ENCODE measurements at places on chromosomes 7 and 10.
A peak's percentile ranks its signal among the peaks of the same experiment; 100 is the strongest.

- no peak for DNase-seq
These were observed 73.9 kb upstream of the PTN start for GRCh38 chr7:137417464-137417863.

DNA sequence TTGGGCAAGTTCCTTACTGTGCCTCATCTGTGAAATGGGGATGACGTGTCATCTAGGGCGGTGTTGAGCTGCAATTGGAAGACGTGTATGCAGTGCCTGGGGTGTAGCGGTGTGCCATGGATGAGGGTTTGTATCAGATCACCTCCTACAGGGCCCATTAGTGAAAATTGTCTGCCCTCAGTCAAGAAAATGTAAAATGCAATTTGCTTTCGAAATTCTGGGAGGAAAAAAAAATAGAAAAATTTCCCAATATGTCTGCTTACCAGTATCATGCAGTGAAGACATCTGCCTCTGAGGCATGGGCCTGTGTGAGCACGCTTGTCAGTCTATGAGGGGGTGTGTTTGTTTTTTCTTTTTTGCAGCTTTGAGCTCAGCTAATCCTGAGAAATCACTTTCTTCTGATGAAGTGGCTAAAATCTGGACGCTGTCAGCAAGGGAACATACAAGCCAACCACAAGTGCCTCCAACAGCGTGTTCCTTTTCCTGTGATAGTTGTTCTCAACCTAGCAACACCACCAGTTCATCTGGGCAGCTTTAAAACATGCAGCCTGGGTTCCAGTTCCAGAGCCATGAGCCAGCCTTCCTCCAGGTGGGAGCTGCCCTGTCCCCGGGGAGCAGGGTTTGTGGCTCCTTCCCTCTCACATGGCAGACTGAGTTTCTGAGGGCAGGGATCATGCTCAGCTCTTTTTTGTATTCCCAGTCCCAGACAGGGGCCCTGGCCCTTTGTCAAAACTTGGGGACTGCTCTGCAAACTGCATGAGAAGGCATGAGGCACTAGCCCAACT, 10.3 kb downstream of the FAM241B start:
- DNase-seq = no peak

GRCh38 chr7:118312051-118312450, 87.5 kb downstream of the ANKRD7 start:
- DNase-seq = no peak

- no peak for DNase-seq
These were observed 131.1 kb downstream of the MAPK8 start for GRCh38 chr10:48437546-48437945.

- no peak for DNase-seq
These were observed 152.0 kb downstream of the SLC16A9 start for GRCh38 chr10:59557642-59558041.

DNA sequence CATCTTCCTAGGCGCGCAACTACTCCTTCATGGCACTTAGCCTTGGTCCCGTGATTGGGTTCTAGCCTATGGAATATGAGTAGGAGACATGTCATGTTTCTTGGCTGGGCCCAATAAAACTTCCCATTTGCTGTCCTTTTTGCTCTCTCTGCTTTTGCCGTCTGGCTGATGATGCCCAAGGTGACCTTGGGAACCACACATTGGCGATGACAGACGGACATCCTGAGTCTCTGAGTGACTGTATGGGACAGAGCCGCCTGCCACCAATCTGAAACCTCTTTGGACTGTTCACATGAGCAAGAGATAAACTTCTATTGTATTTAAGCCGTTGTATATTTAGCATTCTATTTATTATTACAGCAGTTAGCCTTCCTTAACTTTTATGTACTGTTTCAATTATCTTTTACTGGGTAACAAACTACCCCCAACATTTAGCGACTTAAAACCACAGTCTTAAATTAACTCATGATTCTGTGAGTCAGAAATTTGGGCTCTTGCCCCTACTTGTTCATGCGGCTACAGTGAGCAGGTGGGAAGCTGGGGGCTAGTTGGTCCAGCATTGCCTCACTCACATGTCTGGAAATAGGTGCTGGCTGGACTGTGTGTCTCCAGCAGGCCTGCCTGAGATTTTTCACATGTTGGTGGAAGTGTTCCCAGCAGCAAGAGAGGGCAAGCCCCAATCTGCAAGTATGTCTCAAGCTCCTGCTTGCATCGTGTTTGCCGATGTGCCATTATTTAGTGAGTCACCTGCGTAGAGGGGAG, 71.7 kb downstream of the NOD1 start:
- DNase-seq = no peak

DNA sequence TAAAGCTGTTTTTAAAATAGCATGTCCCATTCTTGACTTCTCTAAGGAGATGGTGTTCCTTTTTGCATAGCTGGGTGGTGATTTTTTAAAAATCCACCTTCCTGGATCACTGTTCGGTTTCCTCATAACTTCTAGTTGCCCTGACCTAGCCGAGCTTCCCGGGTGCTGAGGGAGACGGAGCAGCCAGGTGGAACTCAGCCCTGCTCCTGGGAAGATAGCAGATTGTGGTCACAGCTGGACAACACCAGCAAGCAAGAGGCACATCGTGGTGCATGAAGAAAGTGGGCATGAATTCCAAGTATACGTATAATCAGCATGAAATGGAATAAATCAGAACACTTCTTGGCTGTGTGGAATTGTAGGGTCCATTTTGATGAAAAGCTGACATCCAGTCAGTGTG, 73.5 kb upstream of the RSU1 start:
- no peak for DNase-seq

GRCh38 chr7:118844748-118845147, 620.2 kb downstream of the ANKRD7 start:
- DNase-seq = no peak

DNA sequence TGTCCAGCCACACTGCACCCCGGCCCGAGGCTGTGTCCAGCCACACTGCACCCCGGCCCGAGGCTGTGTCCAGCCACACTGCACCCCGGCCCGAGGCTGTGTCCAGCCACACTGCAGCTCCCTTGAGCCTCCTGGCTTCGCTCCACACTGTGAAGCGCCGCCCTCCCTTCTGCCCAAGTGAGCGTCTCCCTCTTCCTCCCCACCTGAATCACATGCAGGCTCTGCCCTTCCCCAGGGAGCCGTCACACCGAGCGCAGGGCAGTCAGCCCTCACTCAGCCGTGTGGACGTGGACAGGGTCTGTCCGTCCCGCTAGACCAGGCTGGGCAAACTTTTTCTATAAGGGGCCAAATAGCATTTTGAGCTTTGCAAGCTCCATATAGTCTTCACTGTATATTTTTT, 27.6 kb downstream of the CFAP46 start:
- DNase-seq = no peak

DNA sequence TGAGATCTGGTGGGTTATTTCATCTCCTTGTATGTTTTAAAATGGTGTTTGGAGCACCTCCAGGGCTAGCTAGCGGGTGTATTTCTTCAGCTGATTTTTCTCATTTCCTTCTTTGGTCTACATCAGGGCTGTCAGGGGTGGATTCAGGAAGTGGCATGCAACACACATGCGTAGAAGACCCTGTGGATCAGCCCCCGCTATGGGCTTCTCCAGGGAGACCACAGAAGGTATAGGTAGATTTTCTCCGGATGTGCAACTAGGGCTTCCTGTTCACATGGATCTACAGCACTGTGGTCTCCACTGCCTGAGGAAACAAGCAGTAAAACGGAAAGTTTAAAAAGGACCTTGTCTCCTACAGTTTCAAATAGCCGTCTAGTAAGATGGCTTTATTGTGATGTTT, 10.4 kb downstream of the NUB1 start:
- peak; percentile 73 for DNase-seq

GRCh38 chr7:65974191-65974801, 7.7 kb downstream of the GUSB start:
- peak; percentile 47 for DNase-seq

- DNase-seq = no peak
These were observed 31.7 kb upstream of the CYP26C1 start for GRCh38 chr10:93028883-93029282.

GRCh38 chr7:151460474-151460855, 20.5 kb upstream of the CRYGN start:
- peak; percentile 55 for DNase-seq

DNA sequence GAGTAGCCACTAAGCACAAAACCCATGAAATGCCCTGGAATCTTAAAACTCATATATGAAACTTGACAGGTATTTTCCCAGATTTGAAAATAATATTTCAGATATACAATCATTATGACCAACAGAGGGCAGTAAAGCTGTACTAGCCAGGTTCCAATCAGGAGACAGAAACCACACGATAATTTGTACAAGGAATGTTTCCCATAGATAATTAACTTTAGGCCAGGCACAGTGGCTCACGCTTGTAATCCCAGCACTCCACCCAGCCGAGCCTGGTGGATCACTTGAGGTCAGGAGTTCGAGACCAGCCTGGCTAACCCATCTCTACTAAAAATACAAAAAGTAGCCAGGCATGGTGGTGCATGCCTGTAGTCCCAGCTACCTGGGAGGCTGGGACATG, 31.0 kb upstream of the NUB1 start:
- DNase-seq = no peak

DNA sequence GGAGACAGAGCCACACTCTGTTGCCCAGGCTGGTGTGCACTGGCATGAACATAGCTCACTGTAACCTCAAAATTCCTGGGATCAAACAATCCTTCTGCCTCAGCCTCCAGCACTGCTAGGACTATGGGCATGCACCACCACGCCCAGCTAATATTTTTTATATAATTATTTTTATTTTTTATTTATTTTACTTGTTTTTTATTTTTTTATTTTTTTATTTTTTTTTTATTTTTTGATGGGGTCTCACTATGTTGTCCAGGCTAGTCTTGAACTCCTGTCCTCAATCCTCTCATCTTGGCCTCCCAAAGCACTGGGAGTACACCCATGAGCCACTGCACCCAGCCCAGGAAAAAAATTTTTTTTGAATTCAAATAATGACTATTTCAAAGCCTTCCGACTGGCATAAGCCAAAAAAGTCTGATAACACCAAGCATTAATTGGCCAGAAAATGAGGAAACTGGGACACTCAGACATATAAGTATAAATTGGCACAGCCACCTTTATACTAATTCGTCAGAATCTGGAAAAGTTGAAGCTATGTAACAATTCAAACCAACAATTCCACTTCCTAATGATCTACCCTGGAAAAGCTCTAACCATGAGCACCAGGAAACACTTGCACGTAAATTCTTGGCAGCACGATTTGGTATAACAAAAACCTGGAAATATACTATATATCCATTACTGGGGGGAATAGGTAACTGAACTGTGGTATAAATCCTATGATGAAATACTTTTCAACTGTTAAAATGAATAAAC, 6.3 kb downstream of the ZC3HAV1 start:
- DNase-seq = no peak

DNA sequence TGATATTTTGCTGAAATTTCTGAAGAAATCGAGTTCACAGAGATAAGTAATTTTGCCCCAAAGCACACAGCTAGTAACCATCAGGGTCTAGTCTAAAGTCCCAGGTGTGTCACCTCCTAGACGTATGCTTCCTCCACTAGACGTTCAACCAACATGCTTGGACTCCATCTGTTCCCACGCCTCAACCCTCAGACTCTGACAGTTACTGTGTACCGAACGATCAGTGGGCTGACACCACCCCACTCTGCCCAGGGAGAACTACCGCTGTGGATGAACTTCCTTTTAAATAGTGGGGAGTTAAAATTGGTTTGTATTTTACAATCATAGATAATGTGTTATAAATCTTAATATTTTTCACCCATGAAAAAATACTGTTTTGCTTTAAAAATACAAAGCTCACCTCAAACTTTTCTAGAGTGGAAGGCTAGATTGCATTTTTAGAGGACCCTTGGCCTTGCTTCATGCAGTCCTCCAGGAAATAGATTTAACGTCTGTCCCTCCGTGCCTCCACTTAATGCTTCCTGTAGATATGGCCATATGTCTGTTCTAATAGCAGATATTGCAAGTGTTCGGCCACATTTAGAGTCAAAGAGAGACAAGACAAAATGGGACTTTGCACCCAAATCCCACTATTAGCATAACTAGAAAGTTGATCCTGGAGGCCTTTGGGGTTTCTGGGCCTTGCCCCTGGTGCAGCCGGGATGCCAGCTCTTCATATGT, 91.4 kb upstream of the ZPBP start:
- no peak for DNase-seq

- no peak for DNase-seq
These were observed 32.2 kb downstream of the PHTF2 start for GRCh38 chr7:77830649-77831355.

DNA sequence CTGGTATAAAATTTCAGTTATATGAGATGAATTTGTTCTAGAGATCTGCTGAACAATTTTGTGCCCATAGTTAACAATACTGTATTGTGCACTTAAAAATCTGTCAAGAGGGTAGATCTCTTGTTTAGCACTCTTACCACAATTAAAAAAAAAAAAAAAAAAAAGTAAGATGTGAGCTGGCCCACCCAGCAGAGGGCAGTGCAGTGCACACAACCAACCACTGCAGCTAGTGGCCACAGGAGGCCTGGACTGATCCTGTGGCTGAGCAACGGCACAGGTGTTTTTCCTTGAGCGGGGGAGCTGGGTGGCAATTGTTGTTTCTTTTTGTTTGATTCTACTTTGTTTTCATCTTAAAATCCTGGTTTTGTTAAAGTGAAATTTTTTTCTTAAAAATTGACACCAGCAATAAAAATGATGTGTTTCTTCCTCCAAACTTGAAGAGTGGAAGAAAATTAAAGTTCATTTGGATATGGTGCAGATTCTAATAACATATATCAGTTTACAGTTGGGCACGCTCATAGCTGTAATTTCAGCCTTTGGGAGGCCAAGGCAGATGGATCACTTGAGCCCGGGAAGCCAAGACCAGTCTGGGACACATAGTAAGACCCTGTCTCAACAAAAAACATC, 171.1 kb upstream of the TBX20 start:
- peak; percentile 67 for DNase-seq

GRCh38 chr10:517872-518475, 171.5 kb downstream of the DIP2C start:
- DNase-seq = no peak

- no peak for DNase-seq
These were observed 31.7 kb upstream of the SLC18A3 start for GRCh38 chr10:49578392-49578791.

GRCh38 chr10:124082555-124082954, 10.8 kb downstream of the CHST15 start:
- DNase-seq = no peak

GRCh38 chr10:133067149-133068105, 20.3 kb upstream of the ADGRA1 start:
- DNase-seq = no peak

DNA sequence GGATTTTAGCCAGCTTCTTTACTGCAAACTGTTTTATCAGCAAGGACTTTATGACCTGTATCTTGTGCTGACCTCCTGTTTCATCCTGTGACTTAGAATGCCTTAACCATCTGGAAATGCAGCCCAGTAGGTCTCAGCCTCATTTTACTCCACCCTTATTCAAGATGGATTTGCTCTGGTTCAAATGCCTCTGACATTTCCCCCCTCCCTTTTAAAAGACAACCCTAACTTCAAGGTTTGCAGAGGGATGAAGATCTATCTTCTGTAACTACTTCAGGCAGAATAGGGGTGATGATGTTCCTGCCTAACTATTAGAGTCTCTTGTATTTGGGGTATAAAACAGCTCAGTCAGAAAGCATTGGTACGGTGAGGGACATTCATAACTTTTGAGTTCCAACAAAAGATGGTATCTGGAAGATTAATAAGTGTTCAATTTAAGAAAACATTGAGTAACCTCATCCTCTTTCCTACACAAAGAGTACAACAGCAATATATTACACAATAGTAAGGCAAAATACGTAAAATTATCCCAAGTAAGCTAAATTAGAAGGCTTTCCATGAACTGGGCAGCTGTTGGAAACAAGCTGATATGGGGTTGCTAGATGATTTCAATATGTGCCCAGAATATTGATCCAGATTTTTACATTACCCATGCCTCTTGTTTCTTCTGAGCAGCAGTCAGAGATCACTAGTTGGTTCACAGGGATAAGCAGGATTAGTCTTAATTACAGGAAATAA, 40.0 kb upstream of the LRGUK start:
- no peak for DNase-seq

GRCh38 chr7:82438521-82438920, 5.1 kb downstream of the CACNA2D1 start:
- DNase-seq = no peak

Measured in activated CD8-positive, alpha-beta memory T cell treated with anti-CD3 and anti-CD28 coated beads for 24 hours (primary cell).